ENCODE measurements at places on chromosomes 6 and 20.

GRCh38 chr6:155265843-155266535 is 2.2 kb downstream of the CLDN20 start:
- no peak for DNase-seq

DNA sequence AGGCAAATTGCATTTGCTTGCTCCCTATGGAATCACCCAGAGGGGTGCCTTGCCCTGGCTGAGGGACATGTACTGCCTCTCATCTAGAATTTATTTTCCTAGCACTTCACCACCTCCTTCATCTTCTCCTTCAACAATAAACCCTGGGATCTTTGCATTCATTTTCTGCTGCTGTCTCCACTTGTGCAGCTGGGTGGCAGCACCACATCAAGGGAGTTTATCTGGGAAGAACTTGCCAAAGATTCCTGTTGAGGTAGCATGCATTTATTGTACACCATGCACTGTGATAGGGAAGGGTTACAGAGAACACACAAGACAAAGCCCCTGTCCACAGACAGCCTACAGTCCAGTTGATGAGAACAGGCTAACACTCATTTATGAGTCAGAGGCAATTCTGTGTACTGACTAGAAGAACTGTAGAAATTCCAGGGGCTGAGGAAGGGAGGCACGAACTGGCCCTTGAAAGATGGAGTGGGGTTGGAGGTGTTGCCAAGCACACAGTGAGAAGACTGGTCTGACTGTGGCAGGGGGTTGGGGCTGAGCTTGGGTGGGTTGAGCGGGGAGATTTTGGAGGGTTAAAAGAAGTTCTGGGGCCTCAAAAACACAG is 17.5 kb downstream of the C20orf173 start:
- DNase-seq: no peak

GRCh38 chr20:12893019-12893418 is 115.8 kb upstream of the SPTLC3 start:
- DNase-seq: no peak

GRCh38 chr6:133584823-133585222 is 304.1 kb upstream of the TCF21 start:
- no peak for DNase-seq

GRCh38 chr20:9837634-9838033 is 1.2 kb downstream of the PAK5 start:
- no peak for DNase-seq

- no peak for DNase-seq
These were observed 18.5 kb upstream of the PACSIN1 start for GRCh38 chr6:34447386-34447785.

DNA sequence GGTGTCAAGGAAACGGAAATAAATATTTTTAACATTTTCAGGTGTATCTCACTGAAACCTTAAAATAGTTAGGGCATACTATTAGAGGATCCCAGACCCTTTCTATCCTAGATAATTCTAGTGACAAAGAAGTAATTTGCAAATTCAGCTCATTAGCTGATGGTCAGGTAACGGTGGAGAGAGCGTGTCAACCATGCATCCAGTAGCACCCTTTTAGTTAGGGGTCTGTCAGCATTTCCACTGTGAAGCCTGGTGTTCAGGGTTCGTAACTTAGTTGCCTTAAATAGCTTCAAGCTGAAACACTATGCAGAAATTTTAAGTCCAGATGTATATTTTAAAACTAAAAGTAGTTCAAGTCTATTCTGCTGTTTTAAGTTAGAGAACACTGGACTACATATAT is 48.5 kb upstream of the SUPT3H start:
- DNase-seq: no peak

Data from activated T-helper 1 cell treated with anti-CD3 and anti-CD28 coated beads, Interleukin-2, amount 50 U/mL, for 16 hours (primary cell).